ENCODE measurements at places on chromosomes 6 and 20.

GRCh38 chr6:34859951-34860350, 27.9 kb downstream of the TAF11 start:
- DNase-seq = no peak

DNA sequence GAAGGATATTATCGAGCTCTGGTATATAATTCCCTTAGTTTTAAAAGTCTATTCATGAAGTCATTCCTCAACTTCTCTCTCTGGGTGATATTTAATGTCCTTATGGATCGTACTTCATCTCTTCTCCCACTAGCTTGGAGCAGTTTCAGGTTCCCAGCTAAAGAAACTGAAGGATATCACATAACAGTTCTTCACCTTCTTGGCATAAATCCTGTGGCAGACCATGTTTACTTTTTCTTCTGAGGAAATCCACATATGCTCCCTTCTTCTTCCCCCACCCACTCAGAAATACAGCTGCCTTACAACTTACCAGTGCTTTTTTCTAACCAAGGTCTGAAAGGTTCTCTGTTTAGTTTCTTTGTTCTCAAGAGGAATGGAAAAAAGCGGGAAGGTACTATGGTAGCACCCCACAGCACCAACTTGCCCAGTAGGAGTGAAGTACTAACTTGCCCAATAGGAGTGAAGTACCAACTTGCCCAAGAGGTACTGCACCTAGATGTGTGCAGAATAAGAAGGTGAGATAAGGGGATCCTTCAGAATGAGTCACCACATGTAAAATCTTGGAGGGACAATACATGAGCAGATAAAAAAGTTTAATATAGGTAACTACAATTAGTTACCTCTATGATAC, 53.1 kb downstream of the TSPYL4 start:
- DNase-seq = no peak

DNA sequence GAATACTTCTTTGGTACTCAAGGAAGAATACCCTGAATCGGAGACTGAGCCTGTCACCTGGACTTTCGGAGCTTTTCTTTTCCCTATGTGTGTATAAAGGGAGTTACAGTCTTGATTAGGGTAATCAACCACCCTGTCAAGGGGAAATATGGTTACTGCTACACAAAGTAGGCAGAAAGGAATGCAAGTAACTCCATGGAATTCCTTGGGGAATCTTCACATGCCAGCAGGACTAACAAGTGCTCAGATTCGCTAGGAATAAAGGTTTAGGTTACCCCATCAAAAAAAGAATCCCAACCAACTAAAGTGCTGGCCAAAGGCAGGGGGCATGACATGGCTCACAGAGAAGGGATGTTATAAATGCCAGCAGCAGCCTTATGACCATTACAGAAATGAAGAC, 10.4 kb downstream of the KCNS1 start:
- DNase-seq = no peak

- no peak for DNase-seq
Measured at GRCh38 chr6:124984668-124985338, 22.6 kb downstream of the RNF217 start.

- DNase-seq = no peak
Measured at GRCh38 chr6:52577778-52578463, 1.1 kb upstream of the TRAM2 start.

- no peak for DNase-seq
Measured at GRCh38 chr6:157194110-157194509, 129.2 kb downstream of the TMEM242 start.

GRCh38 chr6:12528136-12528535, 188.4 kb upstream of the PHACTR1 start:
- DNase-seq = no peak

GRCh38 chr6:84273048-84273809, 45.8 kb upstream of the CEP162 start:
- no peak for DNase-seq

DNA sequence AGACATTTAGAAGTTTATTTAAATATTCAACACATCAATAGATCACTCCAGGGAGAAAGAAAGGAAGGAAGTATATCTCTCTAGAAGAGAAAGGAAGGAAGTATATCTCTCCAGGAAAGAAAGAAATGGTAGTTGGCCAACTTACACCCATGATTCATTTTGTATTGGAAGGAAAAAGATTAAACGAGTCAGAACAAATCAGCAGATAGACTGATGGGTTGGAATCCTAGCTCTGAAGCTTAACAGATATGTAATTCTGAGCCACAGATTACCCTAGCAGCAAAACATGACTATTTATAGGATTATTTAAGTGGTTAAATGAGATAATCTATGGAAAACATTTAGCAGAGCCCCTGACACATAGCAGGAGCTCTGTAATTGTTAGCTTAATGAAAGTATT, 27.1 kb downstream of the COL12A1 start:
- no peak for DNase-seq

DNA sequence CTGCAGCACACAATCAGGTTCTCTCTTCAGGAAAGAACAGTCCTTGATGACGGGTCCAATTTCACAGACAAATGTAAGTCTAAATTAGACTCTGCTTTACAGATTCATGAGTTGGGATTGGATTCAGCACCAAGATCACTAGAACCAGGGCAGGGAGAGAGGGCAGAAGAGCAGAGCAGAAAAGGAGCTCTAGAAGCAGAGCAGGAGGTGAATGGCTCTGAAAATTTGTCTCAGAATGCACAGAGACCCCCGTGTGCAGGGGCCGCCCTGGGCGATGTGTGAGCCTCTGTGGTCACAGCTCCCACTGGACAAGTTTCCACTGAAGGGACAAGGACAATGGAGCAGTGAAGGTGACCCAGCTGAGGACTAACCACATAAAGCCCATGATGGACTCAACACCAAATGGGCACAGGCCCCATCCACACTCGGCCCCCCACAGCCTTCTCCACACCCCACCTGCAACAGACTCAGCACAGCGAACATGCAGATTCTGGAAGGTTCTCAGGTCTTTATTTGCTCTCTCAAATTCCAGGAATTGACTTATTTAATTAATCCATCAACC, 3.5 kb downstream of the HLA-B start:
- no peak for DNase-seq

DNA sequence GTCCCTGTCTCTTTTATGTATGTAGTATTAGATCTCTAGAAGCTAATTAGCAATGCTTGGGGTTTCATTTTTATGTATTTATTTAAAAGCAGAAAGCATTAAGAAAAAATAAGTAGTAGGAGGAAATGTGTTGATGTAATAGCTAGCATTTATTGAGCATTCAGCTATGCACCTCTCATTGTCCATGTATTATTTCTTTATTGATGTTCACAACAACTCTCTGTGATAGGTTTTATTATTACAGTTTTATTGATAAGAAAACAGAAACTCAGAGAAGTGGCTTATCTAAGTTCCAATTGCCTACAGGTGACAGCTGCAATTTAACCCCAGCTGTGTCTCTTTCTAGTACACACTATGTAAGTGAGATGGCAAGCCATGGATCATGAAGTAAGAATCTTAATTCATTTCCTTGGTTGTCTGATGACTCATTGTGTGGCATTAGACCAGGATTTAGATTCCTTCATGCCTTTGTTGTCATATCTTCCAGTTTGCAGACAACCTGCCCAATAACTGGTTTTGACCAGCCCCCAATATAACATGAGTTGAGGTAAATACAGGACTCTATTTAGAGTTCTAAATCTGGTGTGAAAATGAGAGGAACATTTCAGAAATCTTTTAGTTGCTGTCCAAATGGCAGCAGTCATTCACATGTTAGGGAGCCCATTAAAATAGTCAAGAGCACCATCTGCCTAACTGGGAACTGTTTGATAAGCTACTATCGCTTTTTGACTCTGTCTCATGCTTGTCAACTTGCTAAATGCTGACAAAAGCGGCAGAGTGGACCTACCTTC, 170.8 kb upstream of the PHACTR1 start:
- DNase-seq = no peak

DNA sequence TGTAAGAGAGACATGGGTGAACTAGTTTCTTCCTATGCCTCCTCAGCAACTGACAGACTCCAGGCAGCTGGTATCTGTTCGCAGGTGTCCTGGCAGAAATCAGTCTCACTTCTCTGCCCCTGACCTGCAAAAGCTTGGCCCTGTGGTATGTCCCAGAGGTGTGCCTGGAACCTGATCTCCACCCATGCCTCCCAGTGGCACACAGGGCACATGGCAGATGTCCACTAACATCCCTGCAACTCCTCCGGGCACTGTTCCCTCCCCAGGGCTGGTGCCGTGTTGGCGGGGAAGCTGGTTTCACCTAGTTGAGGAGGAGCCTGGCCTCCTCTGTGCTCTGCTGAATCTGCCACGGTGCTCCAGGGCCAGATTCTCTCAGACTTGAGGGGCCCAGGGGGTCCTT, 123.3 kb upstream of the GGTLC1 start:
- no peak for DNase-seq

GRCh38 chr20:10478205-10478604, 43.1 kb downstream of the SLX4IP start:
- DNase-seq = no peak

DNA sequence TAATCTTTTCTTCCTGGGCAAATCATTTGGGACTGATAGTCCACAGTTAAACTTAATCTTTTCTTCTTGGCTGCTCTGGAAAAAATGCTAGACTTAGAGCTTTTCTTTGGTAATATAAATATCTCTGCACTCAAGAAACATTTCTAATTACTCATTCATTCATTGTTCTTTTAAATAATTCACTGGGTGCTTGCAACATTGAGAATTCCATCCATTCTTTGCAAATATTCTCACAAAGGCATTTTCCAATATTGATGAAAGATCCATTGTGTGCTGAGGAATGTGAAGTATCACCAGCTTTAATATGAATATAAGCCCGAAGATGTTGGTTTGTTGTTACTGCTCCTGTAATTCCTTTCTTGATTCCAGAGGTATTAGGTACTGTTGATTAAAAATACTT, 38.4 kb downstream of the AKAP7 start:
- DNase-seq = no peak

- DNase-seq = no peak
Measured at GRCh38 chr6:81997090-81997926, 244.8 kb upstream of the TENT5A start.

- DNase-seq = no peak
Measured at GRCh38 chr6:21928827-21929226, 335.3 kb downstream of the SOX4 start.

- no peak for DNase-seq
Measured at GRCh38 chr6:75094614-75095200, 111.1 kb downstream of the COL12A1 start.

GRCh38 chr6:134134654-134135053, 82.2 kb upstream of the SLC2A12 start:
- DNase-seq = no peak

GRCh38 chr6:73696966-73697655, 1.1 kb downstream of the CD109 start:
- DNase-seq = no peak

- no peak for DNase-seq
Measured at GRCh38 chr20:32670773-32671455, 2.8 kb downstream of the C20orf203 start.

DNA sequence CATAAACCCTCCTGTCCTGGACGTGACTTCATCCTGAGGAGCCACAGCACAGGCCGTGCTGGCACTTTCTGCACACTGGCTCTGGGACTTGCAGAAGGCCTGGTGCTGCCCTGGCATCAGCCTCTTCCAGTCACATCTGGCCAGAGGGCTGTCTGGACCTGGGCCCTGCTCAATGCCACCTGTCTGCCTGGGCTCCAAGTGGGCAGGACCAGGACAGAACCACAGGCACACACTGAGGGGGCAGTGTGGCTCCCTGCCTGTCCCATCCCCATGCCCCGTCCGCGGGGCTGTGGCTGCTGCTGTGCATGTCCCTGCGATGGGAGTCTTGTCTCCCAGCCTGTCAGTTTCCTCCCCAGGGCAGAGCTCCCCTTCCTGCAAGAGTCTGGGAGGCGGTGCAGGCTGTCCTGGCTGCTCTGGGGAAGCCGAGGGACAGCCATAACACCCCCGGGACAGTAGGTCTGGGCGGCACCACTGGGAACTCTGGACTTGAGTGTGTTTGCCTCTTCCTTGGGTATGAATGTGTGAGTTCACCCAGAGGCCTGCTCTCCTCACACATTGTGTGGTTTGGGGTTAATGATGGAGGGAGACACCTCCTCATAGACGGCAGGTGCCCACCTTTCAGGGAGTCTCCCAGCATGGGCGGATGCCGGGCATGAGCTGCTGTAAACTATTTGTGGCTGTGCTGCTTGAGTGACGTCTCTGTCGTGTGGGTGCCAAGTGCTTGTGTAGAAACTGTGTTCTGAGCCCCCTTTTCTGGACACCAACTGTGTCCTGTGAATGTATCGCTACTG, 22.0 kb upstream of the PYGB start:
- no peak for DNase-seq

- DNase-seq = no peak
Measured at GRCh38 chr6:130836055-130836640, 8.9 kb downstream of the SMLR1 start.

- no peak for DNase-seq
Measured at GRCh38 chr6:145749632-145750031, 14.3 kb upstream of the EPM2A start.

GRCh38 chr6:164166515-164166914, 752.0 kb downstream of the QKI start:
- DNase-seq = no peak

- DNase-seq = no peak
Measured at GRCh38 chr6:16575655-16576054, 185.6 kb downstream of the ATXN1 start.

GRCh38 chr6:149483334-149483725, 1.5 kb downstream of the ZC3H12D start:
- DNase-seq = peak; percentile 56

DNA sequence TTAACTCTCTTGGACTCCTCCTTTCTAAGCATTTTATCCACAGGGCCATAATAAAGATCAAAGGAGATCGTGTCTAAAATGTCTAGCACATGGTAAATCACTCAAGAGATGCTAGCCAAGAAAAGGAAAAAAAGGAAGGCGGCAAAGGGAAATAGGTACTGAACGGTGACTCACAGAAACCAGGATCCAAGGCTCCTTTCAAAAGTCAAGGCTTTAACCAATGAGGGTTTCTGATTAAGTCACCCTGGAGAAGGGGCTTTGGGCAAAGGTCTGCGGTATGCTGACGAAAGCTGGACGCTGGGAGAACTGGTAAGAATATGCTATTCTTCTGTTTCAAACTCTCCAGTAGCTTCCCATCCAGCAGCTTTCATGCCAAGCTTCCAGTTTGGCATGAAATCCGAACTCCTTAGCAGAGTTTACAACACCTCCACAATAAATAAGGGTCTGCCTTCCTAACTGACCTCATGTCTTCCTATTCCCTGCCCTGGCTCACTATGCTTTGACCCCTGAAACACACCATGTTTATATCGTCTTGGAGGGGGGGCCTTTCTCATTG, 1.0 kb downstream of the TOMM34 start:
- no peak for DNase-seq

GRCh38 chr6:82331031-82331773, 32.4 kb upstream of the TPBG start:
- DNase-seq = no peak

GRCh38 chr20:56897958-56898349, 268.8 kb downstream of the TFAP2C start:
- no peak for DNase-seq

- peak; percentile 26 for DNase-seq
Measured at GRCh38 chr6:158708239-158708638, 58.4 kb downstream of the SYTL3 start.

DNA sequence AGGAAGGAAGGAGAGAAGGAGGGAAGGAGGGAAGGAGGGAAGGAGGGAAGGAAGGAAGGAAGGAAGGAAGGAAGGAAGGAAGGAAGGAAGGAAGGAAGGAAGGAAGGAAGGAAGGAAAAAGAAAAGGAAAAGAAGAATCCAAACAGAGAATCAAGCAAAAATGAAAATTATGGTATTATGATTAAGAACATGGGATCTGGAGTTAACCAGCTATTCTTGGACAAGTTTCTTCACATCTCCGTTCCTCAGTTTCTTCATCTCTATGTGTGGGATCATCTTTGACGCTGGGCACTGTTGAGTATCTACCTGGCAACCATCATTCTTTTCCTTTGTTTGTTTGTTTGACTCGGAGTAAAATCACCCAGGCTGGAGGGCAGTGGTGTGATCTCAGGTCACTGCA, 71.6 kb downstream of the ZNF217 start:
- no peak for DNase-seq

Data from activated CD8-positive, alpha-beta memory T cell treated with anti-CD3 and anti-CD28 coated beads for 24 hours (primary cell).